ENCODE measurements at places on chromosomes 13 and 19. TPM values are rescaled to one million over a fixed set of nuclear protein-coding genes. Genes with fewer than 3 reads are reported as not detected.
A peak's percentile ranks its signal among the peaks of the same experiment; 100 is the strongest.

Gene COX6B2
- total RNA-seq = not detected

Gene OR7G1
- total RNA-seq = not detected

Gene KLK3
- total RNA-seq = not detected

Gene NPHS1
- not detected for total RNA-seq

Gene ILF3
- 111 TPM for total RNA-seq

Gene SERP2
- total RNA-seq = 18.6 TPM

Gene SEMA6B
- 6.7 TPM for total RNA-seq

Gene POSTN
- total RNA-seq = 4.6 TPM

Gene ZNF221
- total RNA-seq = 3.0 TPM

DNA sequence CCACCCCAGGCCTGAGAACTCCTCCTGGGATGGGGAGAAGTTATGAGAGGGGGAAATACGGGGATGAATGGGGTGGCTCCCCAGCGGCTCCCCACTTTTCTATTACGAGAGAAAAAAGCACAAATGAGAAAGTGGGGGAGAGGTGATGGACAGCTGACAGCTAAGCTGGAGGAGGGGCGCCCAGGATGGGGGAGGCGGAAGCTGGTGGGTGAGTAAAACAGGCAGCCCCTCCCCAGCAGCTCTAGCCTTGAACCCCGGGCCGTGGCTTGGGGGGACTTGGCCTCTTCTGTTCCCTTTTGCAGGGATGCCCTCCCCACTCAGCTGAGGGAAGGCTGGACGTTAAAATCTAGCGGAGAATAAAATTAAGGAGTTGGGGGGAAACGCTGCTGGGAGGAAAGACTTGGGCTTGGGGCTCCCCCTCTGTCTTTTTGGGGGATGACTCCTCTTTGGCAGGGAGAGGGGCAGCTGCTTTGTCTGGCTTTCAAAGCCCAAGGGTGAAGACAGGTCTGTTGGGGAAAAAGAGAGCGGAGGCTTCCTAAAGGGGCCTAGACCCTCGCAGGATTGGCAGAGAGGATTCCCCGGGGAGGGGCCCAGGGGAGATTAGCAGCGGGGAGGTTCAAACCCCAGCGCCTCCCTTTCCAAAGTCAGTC, 1.4 kb upstream of the SAMD1 start:
- no peak for DNase-seq

DNA sequence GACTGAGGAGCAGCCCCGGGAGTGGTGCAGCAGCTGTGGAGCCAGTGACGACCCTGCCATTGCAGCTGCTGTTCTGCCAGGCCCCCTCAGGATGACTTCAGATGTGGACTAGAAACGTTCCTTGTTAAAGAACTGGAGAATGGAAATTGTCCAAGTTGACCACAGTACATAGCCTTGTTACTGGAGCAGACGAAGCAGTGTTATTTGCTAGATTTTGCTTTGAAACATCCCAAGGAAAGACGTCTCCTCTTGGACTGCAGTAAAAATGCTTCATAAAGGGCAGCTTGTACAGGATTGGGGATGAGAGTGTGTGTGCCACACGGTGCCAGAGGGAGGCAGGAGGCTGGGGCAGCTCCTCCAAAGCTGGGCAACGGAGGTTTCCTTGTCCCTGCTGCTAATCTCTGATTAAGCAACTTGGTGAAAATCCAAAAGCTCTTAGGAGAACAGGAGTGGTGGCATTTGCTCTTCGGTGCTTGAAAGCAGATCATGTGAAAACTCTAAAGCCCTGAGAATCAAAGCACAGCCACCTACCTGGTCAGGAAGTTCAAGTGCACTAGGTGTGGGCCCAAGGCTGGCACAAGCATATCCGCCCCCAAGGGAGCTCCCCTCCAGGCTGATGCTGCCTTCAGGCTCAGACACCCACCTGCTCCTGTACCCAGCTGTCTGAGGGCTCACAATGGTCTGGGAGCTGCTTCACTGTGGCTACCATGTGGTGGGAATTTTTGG, 34.5 kb downstream of the SHISA2 start:
- DNase-seq = no peak

DNA sequence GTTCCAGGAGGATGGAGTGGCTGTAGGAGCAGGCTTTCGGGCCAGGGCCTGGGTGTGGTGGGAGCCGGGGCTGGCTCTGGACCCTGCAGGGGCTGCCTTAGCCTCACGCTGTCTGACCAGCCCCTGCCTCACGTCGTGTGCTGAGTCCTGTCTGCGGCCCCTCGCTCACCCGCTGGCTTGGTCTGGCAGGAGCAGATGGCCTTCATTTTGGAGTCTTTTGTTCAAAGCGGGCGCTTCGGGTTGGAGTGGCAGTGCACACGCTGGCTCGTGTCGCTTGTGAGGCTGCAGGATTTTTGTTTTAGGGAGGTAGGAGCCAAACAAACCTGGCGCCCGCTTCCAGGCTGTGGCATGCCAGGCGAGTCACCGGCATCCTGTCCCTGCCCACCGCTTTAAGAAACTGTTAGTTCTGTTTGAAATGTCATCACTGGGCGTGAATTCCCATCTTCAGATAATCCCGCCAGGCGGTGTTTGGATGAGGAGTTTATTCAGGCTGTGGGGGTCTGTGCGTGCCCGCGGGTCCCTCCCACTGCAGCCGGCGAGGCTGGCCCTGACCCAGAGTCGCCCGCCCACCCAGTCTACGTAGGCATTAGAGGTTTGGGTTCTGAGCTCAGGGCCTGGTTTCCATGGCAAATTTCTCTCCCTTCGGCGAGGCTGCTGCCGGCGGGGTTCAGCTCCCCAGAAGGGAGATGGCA, 89.8 kb downstream of the KDM4B start:
- no peak for DNase-seq

- DNase-seq = no peak
These were observed 69.1 kb upstream of the SLC7A1 start for GRCh38 chr13:29664591-29664990.

DNA sequence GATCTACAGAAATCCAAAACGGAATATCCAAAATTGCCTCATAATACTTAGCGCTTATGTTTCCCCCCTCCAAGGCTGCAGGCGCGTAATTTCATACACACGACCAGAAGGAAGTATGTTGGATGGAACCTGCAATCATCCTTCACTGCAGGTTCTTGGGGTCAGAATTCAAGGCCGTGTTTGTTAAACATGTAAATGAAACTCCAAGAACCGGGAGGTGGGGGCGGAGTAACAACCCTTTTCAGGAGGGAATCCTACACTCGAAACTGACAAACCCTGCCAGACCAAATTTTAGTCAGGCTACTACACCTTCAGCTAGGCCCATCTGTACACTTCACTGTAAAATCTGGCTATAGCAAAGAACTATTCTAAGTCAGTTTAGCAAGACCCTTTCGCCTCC, 1.3 kb downstream of the ZNF607 start:
- DNase-seq = no peak

- no peak for DNase-seq
These were observed 2.0 kb upstream of the GPR32 start for GRCh38 chr19:50768277-50768676.

GRCh38 chr19:53896682-53897081, 12.4 kb upstream of the CACNG7 start:
- DNase-seq = no peak

- peak; percentile 4 for DNase-seq
These were observed 5.6 kb downstream of the PNKP start for GRCh38 chr19:49861541-49862378.

- no peak for DNase-seq
These were observed 89.4 kb upstream of the TSHZ3 start for GRCh38 chr19:31438401-31439269.

DNA sequence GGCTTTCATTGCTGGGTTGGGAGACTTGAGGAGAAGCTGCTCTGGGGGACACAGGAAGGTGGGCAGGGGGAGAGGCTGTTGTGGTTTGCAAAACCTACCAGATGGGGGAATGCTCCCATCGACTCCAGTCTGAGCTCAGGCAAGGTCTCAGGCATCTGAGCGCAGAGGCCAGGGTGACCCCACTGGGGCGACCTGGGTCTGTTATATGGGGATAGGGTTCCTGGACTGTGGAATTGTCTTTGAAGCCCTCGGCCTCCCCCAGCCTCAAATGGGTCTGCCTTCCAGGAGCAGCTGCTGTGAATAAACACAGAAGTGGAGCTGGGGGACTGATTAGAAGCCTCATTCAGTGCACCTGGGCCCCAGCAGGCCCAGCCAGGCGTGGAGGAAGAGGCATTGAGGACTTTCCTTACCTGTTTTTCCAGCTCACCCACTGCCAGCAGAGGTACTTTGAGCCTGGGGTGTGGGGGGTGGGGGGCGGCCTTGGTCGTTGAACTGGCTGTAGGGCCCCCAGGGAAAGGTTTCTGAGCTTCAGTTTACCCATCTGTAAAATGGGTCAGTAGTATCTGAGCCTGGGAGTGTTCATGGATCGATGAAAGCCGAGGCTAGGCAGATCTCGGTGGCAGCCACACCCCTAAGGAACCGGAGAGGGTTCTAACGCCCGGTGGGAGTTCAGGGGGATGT, 1.4 kb downstream of the CERS4 start:
- no peak for DNase-seq

DNA sequence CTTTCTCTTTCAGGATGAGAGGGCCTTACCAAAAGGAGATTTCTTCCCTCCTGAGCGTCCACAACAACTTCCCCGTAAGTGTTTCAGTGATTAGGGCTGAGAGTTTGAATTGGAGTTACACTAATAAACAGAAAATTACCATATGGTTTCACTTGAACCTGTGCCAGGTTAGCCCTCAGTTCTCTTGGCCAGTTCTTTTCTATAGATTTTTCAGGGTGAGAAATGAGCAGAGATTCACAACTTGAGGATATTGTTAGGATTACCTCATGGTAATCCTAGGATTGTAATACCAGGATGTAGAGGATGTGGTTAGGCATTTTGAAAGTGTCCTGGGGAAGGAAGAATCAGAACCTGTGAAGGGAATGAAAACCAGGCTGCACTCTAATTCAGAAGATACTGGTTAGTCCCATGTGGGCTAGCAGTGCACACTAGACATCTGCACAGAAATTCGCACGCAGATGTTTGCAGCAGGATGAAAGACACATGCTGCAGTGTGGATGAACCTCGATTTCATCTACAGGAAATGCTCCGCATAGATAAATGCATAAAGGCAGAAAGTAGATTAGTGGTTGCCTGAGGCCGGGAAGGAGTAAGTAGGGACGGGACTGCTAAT, 24.1 kb downstream of the HNRNPM start:
- no peak for DNase-seq

- no peak for DNase-seq
These were observed 9.7 kb downstream of the R3HDM4 start for GRCh38 chr19:903266-903797.

DNA sequence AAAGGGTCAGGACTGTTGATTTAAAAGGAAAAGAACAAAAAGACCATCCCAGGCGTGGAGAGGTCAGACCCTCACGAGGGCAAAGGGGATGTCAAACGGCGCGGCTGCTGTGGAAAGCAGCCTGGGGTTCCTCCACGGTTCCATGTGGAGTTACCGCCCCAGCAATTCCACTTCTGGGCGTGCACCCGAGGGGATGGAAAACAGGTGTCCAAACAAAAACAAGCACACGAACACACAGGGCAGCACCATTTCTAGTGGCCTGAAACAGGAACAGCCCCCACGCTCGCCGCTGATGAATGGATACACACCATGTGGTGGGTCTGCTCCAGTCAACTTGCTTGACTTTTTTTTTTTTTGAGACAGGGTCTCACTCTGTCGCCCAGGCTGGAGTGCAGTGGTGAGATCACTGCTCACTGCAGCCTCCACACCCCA, 11.2 kb downstream of the AP3D1 start:
- no peak for DNase-seq

DNA sequence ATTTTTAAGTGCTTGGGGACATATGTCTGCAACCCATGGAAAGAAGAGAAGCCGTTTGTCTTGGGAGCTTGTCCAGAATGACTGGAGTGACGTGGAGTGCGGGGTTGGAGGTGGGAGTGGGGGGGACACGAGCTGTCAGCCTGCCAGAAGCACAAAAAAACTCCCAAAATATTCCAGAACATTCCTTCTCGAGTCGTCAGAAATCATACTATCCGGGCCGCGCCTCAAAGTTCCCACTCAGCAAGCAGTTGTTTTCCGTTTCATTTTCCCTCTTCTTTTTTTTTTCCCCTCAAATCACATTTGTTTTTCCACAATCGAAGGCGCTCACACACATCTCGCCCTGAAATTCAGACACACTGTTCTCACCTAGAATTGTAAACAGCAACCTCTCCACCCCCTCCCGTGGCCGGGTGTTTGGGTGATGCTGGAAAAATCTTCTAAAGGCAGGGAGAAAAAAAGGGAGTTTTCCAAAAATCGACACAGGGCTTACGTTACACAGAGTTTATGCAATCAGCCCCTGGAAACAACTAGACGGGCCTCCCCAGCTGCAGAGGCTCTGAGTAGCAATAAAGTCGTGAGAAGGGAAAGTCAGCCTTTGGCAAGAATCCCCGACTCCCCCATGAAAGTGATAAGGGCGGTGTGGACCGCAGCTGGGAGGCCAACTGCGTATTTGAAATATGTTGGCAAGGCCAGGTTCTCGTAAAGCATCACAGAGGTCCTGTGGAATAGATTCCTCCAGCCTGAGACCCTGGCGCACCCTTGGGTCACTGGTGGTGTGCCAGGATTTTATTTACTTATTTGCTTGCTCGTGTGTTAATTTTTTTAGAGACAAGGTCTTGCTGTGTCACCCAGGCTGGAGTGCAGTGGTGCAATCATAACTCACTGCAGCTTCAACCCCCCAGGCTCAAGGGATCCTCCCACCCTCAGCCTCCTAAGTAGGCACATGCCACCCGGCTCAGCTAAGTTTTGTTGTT, 31.2 kb upstream of the KLF2 start:
- DNase-seq = peak; percentile 62

DNA sequence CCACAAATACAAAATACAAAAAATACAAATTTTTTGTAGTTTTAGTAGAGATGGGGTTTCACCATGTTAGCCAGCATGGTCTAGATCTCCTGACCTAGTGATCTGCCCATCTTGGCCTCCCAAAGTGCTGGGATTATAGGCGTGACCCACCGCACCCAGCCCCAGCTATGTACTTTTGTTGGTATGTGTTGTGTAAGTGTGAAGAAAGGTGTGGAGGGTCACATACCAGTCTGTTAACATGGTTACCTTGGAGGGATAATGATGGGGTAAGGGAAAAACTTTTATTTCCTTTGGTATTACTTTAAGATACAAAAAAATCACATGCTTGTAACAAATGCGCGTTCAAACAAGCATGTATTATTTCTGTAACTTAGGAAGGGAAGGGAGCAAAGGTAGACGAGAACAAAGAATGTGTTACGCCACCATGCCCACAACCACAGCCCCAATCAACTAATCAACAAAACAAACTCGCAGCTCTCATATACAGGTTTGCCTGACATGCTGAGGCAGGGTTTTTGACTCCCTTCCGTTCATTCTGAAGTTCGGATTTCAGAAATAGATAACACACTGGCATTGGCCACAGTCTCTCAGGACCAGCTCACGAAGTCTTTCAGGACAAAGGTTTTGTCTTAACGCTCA, 13.5 kb upstream of the VWA8 start:
- DNase-seq = no peak

- no peak for DNase-seq
These were observed 3.1 kb downstream of the XRCC1 start for GRCh38 chr19:43572171-43572588.

DNA sequence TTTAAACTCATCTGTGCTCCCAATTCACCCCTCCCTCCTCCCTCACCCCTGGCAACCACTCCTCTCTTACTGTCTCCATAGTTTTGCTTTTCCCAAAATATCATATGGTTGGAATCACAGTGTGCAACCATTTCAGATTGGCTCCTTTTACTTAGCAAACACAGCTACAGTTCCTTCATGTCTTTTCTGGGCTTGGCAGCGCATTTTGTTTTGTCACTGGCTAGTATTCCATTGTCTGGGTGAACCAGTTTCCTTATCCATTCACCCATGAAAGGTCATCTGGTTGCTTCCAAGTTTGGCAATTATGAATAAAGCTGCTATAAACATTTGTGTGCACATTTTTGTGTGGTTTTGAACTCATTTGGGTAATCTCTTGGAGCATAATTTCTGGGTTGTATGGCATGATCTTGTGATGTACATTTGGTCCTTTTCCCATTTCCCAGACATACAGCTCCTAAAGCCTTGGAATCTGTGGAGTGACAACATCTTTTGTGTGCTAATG, 23.9 kb upstream of the GAS6 start:
- no peak for DNase-seq

All from heart right ventricle (tissue), 16 donors.